Osteocyte (in vitro differentiated cells): ENCODE measurements at places on chromosomes 6 and 20. TPM values are rescaled to one million over a fixed set of nuclear protein-coding genes. Genes with fewer than 3 reads are reported as not detected.

DNA sequence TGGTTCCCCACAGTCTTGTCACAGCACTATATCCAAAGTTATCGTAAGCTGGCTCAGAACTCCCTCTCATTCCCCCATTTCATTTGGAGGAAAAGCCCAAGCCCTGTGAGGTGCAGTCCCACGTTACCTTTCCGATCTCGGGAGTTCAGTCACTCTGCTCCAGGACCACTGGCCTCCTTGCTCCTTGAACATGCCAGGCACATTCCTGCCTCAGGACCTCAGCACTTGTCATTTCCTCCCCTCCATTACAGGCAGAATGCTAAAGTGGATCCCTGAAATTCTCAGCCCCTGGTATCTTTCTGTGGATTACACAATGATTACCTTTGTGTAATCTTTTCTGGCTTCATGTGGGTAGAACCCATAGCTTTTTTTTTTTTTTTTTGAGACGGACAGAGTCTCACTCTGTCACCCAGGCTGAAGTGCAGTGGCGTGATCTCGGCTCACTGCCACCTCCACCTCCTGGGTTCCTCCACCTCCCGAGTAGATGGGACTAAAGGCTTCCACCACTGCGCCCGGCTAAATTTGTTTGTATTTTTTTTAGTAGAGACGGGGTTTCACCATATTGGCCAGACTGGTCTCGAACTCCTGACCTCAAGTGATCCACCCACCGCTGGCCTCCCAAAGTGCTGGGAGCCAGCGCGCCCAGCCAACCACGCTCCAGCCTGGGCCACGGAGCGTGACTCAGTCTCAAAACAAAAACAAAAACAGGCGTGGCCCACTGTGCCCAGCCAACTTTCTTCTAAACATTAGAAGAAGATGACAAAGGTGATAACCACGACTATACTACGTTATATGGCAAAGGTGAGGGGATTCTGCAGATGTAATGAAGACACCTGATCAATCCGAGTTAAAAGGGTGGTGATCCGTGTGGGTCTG lies 4.0 kb upstream of the OXT start:
- no peaks in the 10 kb centered on the region for H3K4me1 ChIP-seq
- H3K4me3 ChIP-seq, result no peak overlapping the region
- no peak for DNase-seq
- no peak overlapping the region for H3K27ac ChIP-seq
- H3K27me3 ChIP-seq, result peaks cover 12% of the 10 kb centered on the region

- H3K4me1 ChIP-seq, result peaks cover 17% of the 10 kb centered on the region
- H3K4me3 ChIP-seq, result no peak overlapping the region
- no peaks in the 10 kb centered on the region for H3K36me3 ChIP-seq
- peak overlapping the region; percentile 41 for H3K27ac ChIP-seq
- DNase-seq, result no peak
Measured at GRCh38 chr6:18327626-18328025, 59.5 kb upstream of the RNF144B start.

- peaks cover 34% of the 10 kb centered on the region for H3K27me3 ChIP-seq
- H3K27ac ChIP-seq, result no peak overlapping the region
- DNase-seq, result no peak
- no peaks in the 10 kb centered on the region for H3K4me1 ChIP-seq
Measured at GRCh38 chr6:150098155-150098554, 29.2 kb upstream of the ULBP3 start.

DNA sequence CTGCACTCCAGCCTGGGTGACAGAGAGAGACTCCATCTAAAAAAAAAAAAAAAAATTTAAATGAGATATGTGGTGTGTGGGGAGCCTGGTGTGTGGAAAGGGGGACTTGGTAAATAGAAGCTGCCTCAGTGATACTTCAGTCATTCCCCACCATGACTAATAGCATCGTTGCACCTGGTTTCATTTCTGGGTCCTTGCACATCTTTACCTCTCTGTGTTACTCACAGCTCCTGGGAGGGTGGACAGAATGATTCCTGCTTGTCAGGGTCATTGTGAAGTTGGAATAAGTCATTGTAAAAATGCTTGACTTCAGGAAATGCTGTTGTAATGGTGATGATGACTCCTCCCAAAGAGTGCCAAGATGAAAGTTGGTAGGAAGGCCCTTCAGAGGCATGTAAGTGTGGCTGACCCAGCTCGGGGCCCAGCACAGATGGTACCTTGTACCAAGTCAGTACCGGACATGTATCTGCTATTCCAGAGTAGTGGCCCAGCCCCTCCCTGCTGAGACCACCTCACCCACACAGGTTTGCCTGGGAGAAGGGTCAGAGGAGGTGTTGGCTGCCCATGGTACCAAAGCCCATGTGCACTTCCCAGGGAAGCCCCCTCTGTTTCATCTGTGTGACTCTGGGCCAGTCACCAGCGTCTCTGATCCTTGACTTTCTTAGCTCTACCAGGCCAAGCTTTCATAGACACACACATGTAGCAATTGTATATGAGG lies 48.4 kb downstream of the PLAGL2 start:
- no peak overlapping the region for H3K27ac ChIP-seq
- H3K27me3 ChIP-seq, result no peaks in the 10 kb centered on the region
- DNase-seq, result no peak
- H3K4me1 ChIP-seq, result peaks cover 3% of the 10 kb centered on the region
- H3K4me3 ChIP-seq, result no peak overlapping the region
- peaks cover 41% of the 10 kb centered on the region for H3K36me3 ChIP-seq

GRCh38 chr6:115838216-115838615 lies 222.5 kb downstream of the FRK start:
- peaks cover 3% of the 10 kb centered on the region for H3K27me3 ChIP-seq
- no peaks in the 10 kb centered on the region for H3K36me3 ChIP-seq
- DNase-seq, result no peak
- no peak overlapping the region for H3K27ac ChIP-seq
- no peaks in the 10 kb centered on the region for H3K4me1 ChIP-seq
- H3K4me3 ChIP-seq, result no peak overlapping the region

- H3K4me3 ChIP-seq, result no peak overlapping the region
- peaks cover 16% of the 10 kb centered on the region for H3K4me1 ChIP-seq
- H3K27me3 ChIP-seq, result no peaks in the 10 kb centered on the region
- no peak for DNase-seq
- H3K36me3 ChIP-seq, result peaks cover 4% of the 10 kb centered on the region
Measured at GRCh38 chr6:3398165-3398562, 58.7 kb downstream of the SLC22A23 start.

DNA sequence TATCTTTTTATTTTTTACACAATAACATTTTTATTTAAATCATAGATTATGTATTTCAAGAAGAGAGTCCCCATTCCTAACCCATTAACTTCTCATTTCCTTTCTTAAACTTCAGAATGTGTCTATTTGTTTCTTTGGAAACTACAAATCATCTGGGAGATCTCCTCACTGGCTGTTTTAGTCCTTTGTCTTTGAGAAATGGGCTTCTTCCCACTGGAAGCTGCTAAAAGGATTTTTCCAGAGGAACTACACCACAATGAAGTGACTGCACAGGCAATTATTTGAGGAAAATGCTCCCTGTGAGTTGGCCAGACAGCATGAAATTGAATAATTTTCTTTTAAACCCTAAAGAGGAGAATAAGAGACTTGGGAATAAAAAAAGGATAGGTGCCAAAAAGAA lies 119.1 kb downstream of the TENT5A start:
- no peak overlapping the region for H3K4me3 ChIP-seq
- peaks cover 3% of the 10 kb centered on the region for H3K36me3 ChIP-seq
- H3K27ac ChIP-seq, result no peak overlapping the region

DNA sequence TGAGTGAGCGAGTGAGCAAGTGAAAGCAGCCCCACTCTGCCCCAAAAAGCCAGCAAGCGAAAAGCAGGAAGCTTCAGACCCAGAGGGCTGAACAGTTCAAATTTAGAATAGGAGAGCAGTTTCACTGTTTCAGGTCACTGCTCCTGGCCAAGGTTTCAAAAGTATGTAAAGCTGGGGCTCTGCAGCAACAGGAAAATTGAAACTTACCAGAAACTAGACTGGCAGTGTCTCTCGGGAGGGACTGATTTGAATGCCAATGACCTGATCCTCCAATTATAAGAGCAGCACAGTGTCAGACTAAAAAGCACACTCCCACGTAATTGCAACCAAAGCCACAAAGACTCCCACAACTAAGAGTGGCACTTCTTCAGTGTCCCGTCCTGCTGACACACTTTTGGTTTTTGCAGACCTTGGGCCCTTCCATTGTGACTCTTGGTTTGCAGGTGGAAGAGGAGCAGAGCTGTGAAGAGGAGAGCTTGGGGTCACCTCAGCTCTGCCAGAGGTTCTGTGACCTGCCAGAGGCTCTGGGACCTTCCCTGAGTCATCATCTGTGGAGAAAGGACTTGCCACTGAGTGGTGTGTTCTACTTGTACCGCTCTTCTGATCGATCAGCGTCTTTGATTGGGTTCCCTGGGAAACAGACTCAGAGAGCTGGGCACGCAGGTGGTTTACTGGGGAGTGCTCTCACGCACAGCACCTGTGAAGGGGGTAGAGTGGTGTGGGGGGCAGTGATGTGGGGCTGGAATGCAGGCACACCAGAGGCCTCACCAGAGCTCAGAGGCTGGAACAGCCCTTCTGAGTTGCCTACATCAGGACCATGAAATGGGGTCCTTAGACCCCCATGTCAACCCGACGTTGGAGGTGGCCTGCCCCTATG lies 52.7 kb upstream of the PTGIS start:
- no peak overlapping the region for H3K4me3 ChIP-seq
- no peak for DNase-seq
- H3K36me3 ChIP-seq, result no peaks in the 10 kb centered on the region

GRCh38 chr6:5334341-5334740 lies 73.0 kb downstream of the FARS2 start:
- H3K4me3 ChIP-seq, result no peak overlapping the region
- H3K27me3 ChIP-seq, result no peaks in the 10 kb centered on the region
- DNase-seq, result no peak
- H3K36me3 ChIP-seq, result no peaks in the 10 kb centered on the region
- no peak overlapping the region for H3K27ac ChIP-seq

DNA sequence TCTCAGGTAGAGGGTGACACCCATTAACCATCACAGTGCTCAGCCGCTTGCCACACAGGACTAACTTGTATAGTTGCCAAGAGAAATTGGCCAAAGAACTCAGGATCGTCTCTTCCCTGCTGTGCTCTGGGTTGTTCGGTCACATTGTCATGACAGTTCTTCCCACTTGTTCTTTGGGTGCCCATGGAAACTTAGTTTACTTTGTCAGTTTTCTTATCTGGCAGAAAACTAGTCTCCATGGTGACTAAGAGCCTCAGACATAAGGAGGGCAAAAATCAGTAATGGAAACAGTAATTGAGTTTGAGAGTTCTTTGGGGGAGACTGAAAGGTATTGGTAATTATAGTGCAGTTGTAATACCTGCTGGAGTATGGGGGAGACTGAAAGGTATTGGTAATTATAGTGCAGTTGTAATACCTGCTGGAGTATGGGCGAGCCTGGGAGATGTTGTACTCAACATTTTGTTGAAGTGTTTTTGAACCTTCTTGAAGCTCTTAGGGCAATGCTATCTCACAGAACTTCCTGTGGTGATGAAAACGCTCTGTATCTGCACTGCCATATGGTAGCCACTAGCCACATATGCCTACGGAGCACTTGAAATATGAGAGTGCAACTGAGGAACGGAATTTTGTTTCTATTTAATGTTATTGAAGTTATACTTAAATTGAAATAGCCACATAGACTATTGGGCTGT lies 95.2 kb upstream of the HDGFL1 start:
- peaks cover 35% of the 10 kb centered on the region for H3K4me1 ChIP-seq
- H3K36me3 ChIP-seq, result no peaks in the 10 kb centered on the region
- DNase-seq, result no peak
- H3K27me3 ChIP-seq, result no peaks in the 10 kb centered on the region

GRCh38 chr6:156976216-156977127 lies 199.3 kb downstream of the ARID1B start:
- H3K4me3 ChIP-seq, result peak overlapping the region; percentile 18
- peaks cover 49% of the 10 kb centered on the region for H3K4me1 ChIP-seq
- no peaks in the 10 kb centered on the region for H3K36me3 ChIP-seq

GRCh38 chr6:223763-224162 lies 68.5 kb upstream of the DUSP22 start:
- no peaks in the 10 kb centered on the region for H3K27me3 ChIP-seq
- DNase-seq, result no peak
- peaks cover 15% of the 10 kb centered on the region for H3K4me1 ChIP-seq
- no peak overlapping the region for H3K4me3 ChIP-seq
- no peak overlapping the region for H3K27ac ChIP-seq
- H3K36me3 ChIP-seq, result no peaks in the 10 kb centered on the region

- no peak overlapping the region for H3K27ac ChIP-seq
- DNase-seq, result no peak
- no peaks in the 10 kb centered on the region for H3K4me1 ChIP-seq
- H3K4me3 ChIP-seq, result no peak overlapping the region
- peaks cover 8% of the 10 kb centered on the region for H3K27me3 ChIP-seq
- no peaks in the 10 kb centered on the region for H3K36me3 ChIP-seq
Measured at GRCh38 chr20:33964441-33964840, 29.3 kb upstream of the RALY start.

The TFAP2D gene
- not detected in 2 replicates for total RNA-seq
